A549 treated with GW870086 at 1 μM for 4 hours (cell line): ENCODE measurements at places on chromosomes 4 and X. TPM values are rescaled to one million over a fixed set of nuclear protein-coding genes. Genes with fewer than 3 reads are reported as not detected.

The CTAG1A gene
- total RNA-seq, result not detected in 5 replicates

The FAM149A gene
- 0.95 to 1.8 TPM (median 1.4 TPM) in 5 replicates for total RNA-seq

The HSFX3 gene
- not detected in 5 replicates for total RNA-seq

The CTAG2 gene
- total RNA-seq, result not detected in 5 replicates
